Calu3 (cell line): ENCODE measurements at places on chromosomes 1 and 21. TPM values are rescaled to one million over a fixed set of nuclear protein-coding genes. Genes with fewer than 3 reads are reported as not detected.

GRCh38 chr1:3814065-3814464, 17.8 kb upstream of the LRRC47 start:
- peaks cover 5% of the 10 kb centered on the region for H3K36me3 ChIP-seq
- no peaks in the 10 kb centered on the region for H3K27me3 ChIP-seq
- H3K4me1 ChIP-seq, result peaks cover 8% of the 10 kb centered on the region
- no peak overlapping the region for H3K27ac ChIP-seq

- peaks cover 14% of the 10 kb centered on the region for H3K27me3 ChIP-seq
- peaks cover 5% of the 10 kb centered on the region for H3K36me3 ChIP-seq
- no peak overlapping the region for H3K4me3 ChIP-seq
- H3K27ac ChIP-seq, result no peak overlapping the region
These were observed 105.4 kb upstream of the C1orf174 start for GRCh38 chr1:4005431-4005830.

- H3K27ac ChIP-seq, result no peak overlapping the region
- peak; percentile 77 for DNase-seq
- peaks cover 90% of the 10 kb centered on the region for H3K27me3 ChIP-seq
- no peaks in the 10 kb centered on the region for H3K4me1 ChIP-seq
- peak overlapping the region; percentile 61 for H3K4me3 ChIP-seq
These were observed 1.9 kb downstream of the CSMD2 start for GRCh38 chr1:34162852-34163766.

Gene CYP4A11
- not detected in 2 replicates for total RNA-seq

GRCh38 chr1:239511875-239512274, 125.5 kb downstream of the CHRM3 start:
- H3K4me3 ChIP-seq, result no peak overlapping the region
- DNase-seq, result no peak
- H3K27me3 ChIP-seq, result no peaks in the 10 kb centered on the region
- H3K36me3 ChIP-seq, result no peaks in the 10 kb centered on the region
- no peaks in the 10 kb centered on the region for H3K4me1 ChIP-seq

Gene MRPS6
- total RNA-seq, result 43.5 TPM in 2 replicates

DNA sequence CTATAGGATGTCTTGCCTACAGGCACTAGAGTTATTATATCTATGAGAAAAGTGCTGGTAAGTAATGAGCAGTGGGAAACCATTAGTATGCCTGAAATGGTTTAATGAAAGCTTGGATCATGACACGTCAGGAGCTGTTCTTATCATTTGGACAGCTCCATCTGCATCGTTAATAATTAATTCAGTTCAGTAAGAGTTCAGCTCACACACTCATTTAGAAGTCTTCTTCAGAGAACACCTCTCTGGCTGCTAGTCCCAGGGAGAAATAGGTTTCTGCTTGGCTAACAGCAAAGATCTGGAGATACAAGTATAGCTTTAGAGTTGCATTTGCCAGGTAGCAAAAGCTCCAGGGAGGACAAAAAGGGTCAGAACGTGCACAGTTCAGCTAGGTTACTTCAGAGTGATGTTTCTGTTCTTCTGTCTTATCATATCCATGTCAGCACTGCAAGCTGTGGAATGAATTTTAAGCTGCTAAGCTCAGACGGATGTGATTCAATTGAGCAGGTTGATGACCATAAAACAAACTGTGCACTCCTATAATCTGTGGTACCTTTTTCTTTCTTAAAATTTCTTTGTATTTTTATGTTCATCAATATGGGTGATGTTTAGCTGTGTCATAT, 173.6 kb downstream of the ADGRL2 start:
- H3K27ac ChIP-seq, result no peak overlapping the region
- no peak overlapping the region for H3K4me3 ChIP-seq
- no peaks in the 10 kb centered on the region for H3K36me3 ChIP-seq
- H3K4me1 ChIP-seq, result no peaks in the 10 kb centered on the region
- no peaks in the 10 kb centered on the region for H3K27me3 ChIP-seq

DNA sequence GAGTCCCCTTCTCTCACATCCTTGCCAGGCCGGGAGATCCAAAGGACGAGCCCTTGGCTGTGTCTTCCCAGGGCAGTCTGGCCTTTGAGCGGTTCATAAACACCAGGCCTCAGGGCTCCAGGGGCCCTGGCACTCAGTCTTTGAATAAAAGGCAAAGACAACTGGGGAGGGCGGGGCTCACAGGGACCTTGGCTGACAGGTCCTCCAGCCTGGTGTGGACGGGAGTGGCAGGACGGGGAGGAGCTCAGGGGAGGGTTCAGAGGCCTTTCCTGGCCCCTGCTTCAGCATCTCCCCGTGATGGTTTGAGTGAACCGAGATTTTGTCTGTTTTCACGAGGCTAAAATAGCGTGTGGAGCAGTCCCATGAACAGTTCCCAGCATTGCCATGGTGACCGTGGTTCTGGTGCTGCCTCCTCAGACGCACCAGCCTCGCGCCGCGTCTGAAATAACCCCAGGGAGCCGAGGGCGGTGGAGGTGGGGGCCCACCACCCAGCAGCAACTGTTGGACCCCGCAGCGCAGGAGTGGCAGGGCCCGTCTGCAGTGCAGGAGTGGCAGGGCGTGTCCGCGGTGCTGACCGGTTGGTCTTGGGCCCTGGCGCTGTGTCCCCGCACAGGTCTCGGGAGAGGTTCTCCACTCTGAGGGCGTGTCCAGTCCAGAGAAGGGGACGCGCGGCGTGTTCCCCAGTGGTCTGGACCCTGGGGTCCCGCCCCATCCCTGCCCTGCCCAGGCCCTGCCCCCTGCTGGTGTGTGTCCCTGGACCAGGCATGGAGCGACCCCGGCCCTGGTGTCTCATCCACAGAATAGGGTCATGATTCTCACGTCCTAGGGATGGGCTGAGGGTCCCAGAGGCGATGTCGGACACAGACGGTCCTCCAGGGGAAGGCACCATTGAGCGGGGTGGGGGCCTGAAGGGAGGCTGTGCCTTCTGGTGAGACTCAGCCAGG, 7.1 kb upstream of the PRKCZ start:
- H3K4me3 ChIP-seq, result no peak overlapping the region
- peaks cover under 1% of the 10 kb centered on the region for H3K36me3 ChIP-seq
- H3K27me3 ChIP-seq, result peaks cover 56% of the 10 kb centered on the region
- no peak overlapping the region for H3K27ac ChIP-seq
- no peak for DNase-seq

- peak; percentile 71 for DNase-seq
- peaks cover 18% of the 10 kb centered on the region for H3K36me3 ChIP-seq
- no peaks in the 10 kb centered on the region for H3K27me3 ChIP-seq
- H3K4me3 ChIP-seq, result no peak overlapping the region
These were observed 3.1 kb downstream of the PADI1 start for GRCh38 chr1:17207966-17208418.

- peaks cover 8% of the 10 kb centered on the region for H3K4me1 ChIP-seq
- DNase-seq, result no peak
- H3K36me3 ChIP-seq, result peaks cover 22% of the 10 kb centered on the region
- no peak overlapping the region for H3K27ac ChIP-seq
These were observed 1.1 kb downstream of the TNFRSF4 start for GRCh38 chr1:1212780-1213344.

- H3K4me3 ChIP-seq, result no peak overlapping the region
- H3K27me3 ChIP-seq, result no peaks in the 10 kb centered on the region
- no peak for DNase-seq
- no peaks in the 10 kb centered on the region for H3K4me1 ChIP-seq
These were observed 1618.7 kb downstream of the AMY1C start for GRCh38 chr1:105368446-105368845.

GRCh38 chr1:218499911-218500310, 154.8 kb downstream of the TGFB2 start:
- no peaks in the 10 kb centered on the region for H3K27me3 ChIP-seq
- H3K36me3 ChIP-seq, result no peaks in the 10 kb centered on the region
- H3K27ac ChIP-seq, result peak overlapping the region; percentile 95
- DNase-seq, result no peak
- peaks cover 45% of the 10 kb centered on the region for H3K4me1 ChIP-seq

Gene SLC16A4
- 0.83 and 1.2 TPM in 2 replicates for total RNA-seq

GRCh38 chr1:214469290-214469689, 82.1 kb downstream of the PTPN14 start:
- H3K36me3 ChIP-seq, result peaks cover 10% of the 10 kb centered on the region
- DNase-seq, result no peak
- no peak overlapping the region for H3K4me3 ChIP-seq
- H3K27me3 ChIP-seq, result no peaks in the 10 kb centered on the region
- H3K4me1 ChIP-seq, result peaks cover 75% of the 10 kb centered on the region

GRCh38 chr21:41045534-41046268, 122.3 kb upstream of the BACE2 start:
- H3K27ac ChIP-seq, result no peak overlapping the region
- H3K27me3 ChIP-seq, result peaks cover 33% of the 10 kb centered on the region
- H3K4me1 ChIP-seq, result no peaks in the 10 kb centered on the region
- no peak overlapping the region for H3K4me3 ChIP-seq
- no peaks in the 10 kb centered on the region for H3K36me3 ChIP-seq

- no peak overlapping the region for H3K4me3 ChIP-seq
- H3K36me3 ChIP-seq, result no peaks in the 10 kb centered on the region
- H3K27ac ChIP-seq, result no peak overlapping the region
- H3K27me3 ChIP-seq, result no peaks in the 10 kb centered on the region
- H3K4me1 ChIP-seq, result peaks cover 17% of the 10 kb centered on the region
- DNase-seq, result no peak
These were observed 11.6 kb upstream of the BSDC1 start for GRCh38 chr1:32405672-32406467.

DNA sequence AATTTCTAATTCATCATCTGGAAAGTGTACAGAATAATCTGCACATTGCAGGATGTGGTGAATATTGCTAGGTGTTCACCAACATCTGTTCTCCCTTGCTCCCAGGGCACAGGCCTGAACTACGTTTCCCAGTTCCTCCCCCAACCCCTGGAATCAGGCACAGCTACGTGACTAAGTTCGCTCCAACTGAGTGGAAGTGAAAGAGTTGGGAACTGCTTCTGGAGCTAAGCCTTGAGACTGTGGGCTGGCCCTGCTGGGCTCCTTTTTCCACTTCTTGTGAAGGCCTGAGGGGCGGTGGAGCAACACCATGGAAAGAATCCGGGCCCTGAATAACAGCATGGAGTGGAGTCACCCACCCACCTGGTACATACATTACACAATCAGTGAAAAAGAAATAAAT, 534.6 kb downstream of the SMYD3 start:
- H3K4me3 ChIP-seq, result no peak overlapping the region
- no peaks in the 10 kb centered on the region for H3K4me1 ChIP-seq
- no peak overlapping the region for H3K27ac ChIP-seq
- no peaks in the 10 kb centered on the region for H3K27me3 ChIP-seq

- no peak overlapping the region for H3K27ac ChIP-seq
- H3K27me3 ChIP-seq, result peaks cover 70% of the 10 kb centered on the region
- DNase-seq, result no peak
- no peaks in the 10 kb centered on the region for H3K36me3 ChIP-seq
- no peaks in the 10 kb centered on the region for H3K4me1 ChIP-seq
These were observed 67.5 kb upstream of the ACOT11 start for GRCh38 chr1:54480525-54480848.
